ENCODE measurements at places on chromosomes 12 and 14.

- no peak for DNase-seq
Measured at GRCh38 chr12:113230315-113231234, 9.3 kb downstream of the TPCN1 start.

DNA sequence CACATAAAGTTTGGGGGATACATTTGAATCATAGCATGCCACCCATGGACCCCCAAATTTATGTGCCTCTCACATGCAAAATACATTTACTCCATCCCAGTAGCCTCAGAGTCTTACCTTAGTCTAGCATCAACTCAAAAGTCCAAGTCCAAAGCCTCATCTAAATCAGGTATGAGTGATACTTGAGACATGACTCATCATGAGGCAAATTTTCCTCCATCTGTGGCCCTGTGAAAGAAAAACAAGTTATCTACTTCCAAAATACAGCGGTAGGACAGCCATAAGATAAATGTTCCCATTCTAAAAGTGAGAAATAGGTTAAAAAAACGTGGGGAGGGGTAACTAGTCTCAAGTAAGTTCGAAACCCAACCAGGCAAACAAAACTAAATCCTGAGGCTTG is 444.2 kb downstream of the SNAPC1 start:
- DNase-seq, result no peak

- no peak for DNase-seq
Measured at GRCh38 chr14:80127466-80127865, 83.8 kb downstream of the DIO2 start.

DNA sequence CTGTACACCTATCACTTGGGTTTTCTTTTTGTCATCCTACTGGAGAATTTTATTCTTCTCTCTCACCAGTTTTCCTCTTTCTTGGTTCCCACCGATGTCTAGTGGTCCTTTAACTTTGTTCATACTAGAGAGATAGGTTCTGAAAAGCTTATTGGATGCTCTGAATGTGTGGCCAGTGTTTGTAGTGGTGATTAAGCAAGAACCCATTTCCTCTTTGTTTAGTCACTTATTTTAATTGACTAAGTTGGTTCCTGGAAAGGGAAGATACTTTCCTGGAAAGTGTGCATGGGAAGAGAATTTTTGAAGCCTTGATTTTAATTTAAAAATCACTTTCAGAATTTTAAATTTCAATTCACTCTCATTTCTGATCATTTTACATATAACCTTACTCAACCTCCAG is 127.2 kb downstream of the OTOGL start:
- DNase-seq, result no peak

Measured in hematopoietic multipotent progenitor cell treated with erythropoietin and hydrocortisone succinate and interleukin-3 and kit ligand, for 17 days (in vitro differentiated cells).